ENCODE measurements at places on chromosomes 3 and 15.

DNA sequence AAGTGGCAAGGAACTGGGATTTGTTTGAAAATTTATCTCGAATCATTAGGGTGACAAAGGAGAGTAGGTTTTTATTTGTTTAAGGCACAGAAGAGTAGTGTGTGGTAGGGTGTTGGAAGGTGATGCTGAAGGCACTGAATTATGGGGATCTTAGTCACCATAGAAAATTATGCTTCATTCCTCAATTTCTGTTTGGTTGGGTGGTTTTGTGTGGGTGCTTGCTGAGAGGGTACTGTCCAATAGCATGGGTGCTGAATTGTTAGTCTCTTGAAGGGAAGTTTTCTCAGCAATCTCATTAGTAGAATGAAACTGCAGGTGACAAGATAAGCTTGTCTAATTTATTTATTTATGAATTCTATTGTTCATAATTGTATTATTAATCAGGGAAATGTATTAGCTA is 610.9 kb downstream of the AGBL1 start:
- DNase-seq: no peak

- peak; percentile 75 for DNase-seq
Observed at GRCh38 chr3:128555098-128555825, 62.3 kb upstream of the GATA2 start.

- DNase-seq: no peak
Observed at GRCh38 chr15:96978937-96979473, 648.5 kb downstream of the NR2F2 start.

GRCh38 chr3:122533480-122533879 is 18.7 kb upstream of the KPNA1 start:
- no peak for DNase-seq

GRCh38 chr3:162441716-162442115 is 945.1 kb downstream of the OTOL1 start:
- DNase-seq: no peak

- no peak for DNase-seq
Observed at GRCh38 chr3:70517124-70517890, 204.9 kb upstream of the MDFIC2 start.

DNA sequence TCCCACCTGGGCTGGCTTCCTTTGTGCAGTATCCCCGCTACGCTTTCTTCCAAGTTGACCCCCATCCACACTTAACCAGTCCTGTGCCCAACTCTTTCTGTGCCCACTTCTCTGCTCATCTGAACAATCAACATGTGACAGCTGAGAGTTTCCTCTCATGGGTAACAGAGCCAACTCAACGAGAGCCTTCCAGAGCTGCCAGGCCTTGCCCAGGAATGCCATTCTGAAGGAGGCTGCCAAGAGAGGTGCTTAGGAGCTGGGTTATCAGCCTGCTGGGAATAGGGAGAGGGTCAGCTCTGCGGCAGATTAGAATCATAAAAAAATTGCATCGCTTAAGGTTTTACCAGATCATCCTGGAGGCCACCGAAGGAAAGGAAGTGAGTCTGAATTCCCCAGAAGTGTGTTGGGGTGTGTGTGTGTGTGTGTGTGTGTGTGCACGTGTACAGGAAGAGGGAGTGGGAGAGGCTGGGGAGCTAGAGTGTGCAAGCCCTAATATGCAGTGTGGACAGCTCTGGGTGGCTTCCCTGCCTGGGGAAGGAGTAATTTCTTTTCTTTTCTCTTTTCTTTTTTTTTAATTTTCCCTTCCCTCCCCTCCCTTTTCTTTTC is 66.7 kb downstream of the ITGA11 start:
- DNase-seq: peak; percentile 66

Measured in right cardiac atrium (tissue), 5 donors.